ENCODE measurements at places on chromosomes 4 and X.
A peak's percentile ranks its signal among the peaks of the same experiment; 100 is the strongest.

DNA sequence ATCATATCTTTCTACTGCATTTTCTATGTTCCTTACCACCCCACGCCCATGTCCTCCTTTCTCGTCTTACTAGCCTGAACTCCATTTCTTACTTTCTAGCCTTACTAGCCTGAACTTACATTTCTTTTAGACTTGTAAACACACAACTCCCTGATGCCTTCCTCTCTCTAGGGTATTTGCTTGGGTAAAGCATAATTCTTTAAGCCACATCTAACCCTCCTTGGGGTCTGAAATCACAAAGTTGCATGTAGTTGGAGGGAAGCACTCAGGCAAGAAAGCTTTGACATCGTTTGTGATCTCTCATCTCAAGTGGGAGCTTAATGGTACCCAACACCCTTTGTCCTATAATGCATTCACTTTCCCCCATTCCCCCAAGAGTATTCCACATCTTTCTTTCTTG lies 124.4 kb downstream of the SPOCK3 start:
- DNase-seq, result no peak

GRCh38 chr4:108881190-108881589 lies 118.3 kb upstream of the ETNPPL start:
- peak; percentile 42 for DNase-seq

GRCh38 chrX:37472836-37473235 lies 98.6 kb upstream of the LANCL3 start:
- no peak for DNase-seq

GRCh38 chr4:28508636-28509035 lies 1648.0 kb downstream of the STIM2 start:
- DNase-seq, result no peak

GRCh38 chrX:22889819-22890218 lies 109.9 kb upstream of the DDX53 start:
- no peak for DNase-seq

GRCh38 chrX:46686003-46686645 lies 72.8 kb downstream of the SLC9A7 start:
- DNase-seq, result peak; percentile 41

- peak; percentile 14 for DNase-seq
Measured at GRCh38 chr4:140049849-140050637, 103.9 kb downstream of the MAML3 start.

DNA sequence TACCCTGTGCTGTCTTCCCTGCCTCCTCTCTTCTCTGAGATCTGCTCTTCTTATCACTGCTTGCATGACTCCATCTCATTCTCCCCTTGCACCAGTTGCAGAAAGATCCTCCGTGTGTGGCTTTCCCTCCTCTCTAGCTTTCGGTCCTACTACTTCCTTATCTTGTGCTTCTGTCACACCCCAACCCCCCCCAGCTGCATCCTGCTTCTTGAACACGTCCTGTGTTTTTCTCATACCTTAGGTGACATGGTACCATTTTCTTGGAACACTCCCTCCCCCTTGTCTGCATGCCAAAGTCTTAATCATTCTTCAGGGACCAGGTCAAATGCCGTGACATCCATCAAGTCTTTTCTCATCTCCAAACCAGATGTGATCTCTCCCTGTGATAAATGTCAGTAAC lies 46.4 kb downstream of the FHL1 start:
- DNase-seq, result peak; percentile 68

DNA sequence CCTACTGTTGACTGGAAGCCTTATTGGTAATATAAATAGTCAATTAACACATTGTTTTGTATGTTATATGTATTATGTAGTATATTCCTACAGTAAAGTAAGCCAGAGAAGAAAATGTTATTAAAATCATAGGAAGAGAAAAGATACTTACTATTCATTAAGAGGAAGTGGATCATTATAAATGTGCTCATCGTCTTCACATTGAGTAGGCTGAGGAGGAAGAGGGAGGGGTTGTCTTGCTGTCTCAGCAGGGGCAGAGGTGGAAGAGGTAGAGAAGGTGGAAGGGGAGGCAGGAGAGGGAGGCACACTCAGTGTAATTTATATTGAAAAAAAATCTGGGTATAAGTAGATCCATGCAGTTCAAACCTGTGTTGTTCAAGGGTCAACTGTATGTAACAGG lies 10.6 kb downstream of the CDKL5 start:
- no peak for DNase-seq

- DNase-seq, result peak; percentile 76
Measured at GRCh38 chr4:114108869-114109268, 129.4 kb upstream of the ARSJ start.

GRCh38 chr4:6915041-6916005 lies 5.7 kb downstream of the TBC1D14 start:
- no peak for DNase-seq

- peak; percentile 26 for DNase-seq
Measured at GRCh38 chr4:88573995-88574394, 18.3 kb upstream of the HERC3 start.

GRCh38 chr4:110620691-110621327 lies 2.1 kb downstream of the PITX2 start:
- no peak for DNase-seq

- peak; percentile 20 for DNase-seq
Measured at GRCh38 chr4:14254252-14254651, 626.7 kb upstream of the BOD1L1 start.

GRCh38 chr4:41877020-41877796 lies 58.0 kb upstream of the TMEM33 start:
- no peak for DNase-seq

- peak; percentile 8 for DNase-seq
Measured at GRCh38 chr4:167196344-167197012, 37.8 kb downstream of the SPOCK3 start.

GRCh38 chrX:40127052-40127451 lies 29.3 kb upstream of the BCOR start:
- peak; percentile 32 for DNase-seq

DNA sequence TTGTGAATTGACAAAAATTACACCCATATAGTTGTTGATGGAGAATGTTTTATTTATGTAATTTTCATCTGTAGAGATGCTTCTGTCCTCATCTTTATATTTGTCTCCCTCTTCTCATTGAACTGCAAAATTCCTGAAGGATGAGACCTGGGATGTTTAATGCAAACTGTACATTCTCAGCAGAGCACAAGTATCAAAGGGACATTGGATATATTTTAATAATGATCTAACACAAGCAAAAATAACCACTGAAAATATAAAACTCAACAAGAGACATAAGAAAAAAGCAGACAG lies 28.6 kb downstream of the UGDH start:
- no peak for DNase-seq

- peak; percentile 36 for DNase-seq
Measured at GRCh38 chr4:41882625-41883347, 52.4 kb upstream of the TMEM33 start.

DNA sequence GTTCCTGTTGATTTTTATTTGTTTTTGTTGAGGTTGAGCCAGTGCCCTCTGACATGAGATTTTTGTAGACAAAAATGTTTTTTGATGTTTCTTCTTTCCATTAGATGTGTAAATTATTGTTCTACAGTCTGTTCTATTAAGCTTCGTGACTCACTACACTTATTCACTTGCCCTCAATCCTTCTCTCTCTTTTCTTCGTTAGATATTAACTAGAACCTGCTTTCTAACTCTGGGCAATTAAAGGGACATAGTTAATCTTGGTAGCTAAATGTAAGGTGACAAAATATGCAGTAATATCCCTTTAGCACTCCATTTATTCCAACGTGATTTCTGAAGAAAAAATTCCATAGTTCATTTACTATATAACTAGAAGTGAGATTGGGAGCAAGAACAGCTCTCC lies 333.9 kb downstream of the PDHA2 start:
- no peak for DNase-seq

- DNase-seq, result no peak
Measured at GRCh38 chr4:111556851-111557250, 588.4 kb upstream of the FAM241A start.

DNA sequence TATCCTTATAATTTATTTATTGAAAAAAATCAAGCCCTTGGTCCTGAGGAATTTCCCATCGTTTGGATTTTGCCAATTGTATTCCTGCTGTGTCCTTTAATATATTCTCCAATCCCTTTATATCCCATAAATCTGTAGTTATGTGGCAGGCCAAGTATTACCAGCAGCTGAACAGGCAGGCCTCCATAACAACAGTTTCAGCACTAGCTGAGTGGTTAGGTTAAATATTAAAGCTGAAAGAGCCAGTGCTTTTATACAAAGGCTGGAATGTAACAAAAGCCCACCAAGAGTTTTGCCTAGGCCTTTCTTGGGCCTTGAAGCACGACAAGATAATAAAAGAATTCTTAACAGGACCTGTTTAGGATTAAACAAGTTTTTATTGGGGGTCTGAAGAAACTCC lies 366.6 kb upstream of the GALNT7 start:
- no peak for DNase-seq

GRCh38 chr4:61638591-61638990 lies 438.5 kb downstream of the ADGRL3 start:
- DNase-seq, result no peak

- DNase-seq, result no peak
Measured at GRCh38 chr4:75385106-75385505, 129.1 kb downstream of the RCHY1 start.

DNA sequence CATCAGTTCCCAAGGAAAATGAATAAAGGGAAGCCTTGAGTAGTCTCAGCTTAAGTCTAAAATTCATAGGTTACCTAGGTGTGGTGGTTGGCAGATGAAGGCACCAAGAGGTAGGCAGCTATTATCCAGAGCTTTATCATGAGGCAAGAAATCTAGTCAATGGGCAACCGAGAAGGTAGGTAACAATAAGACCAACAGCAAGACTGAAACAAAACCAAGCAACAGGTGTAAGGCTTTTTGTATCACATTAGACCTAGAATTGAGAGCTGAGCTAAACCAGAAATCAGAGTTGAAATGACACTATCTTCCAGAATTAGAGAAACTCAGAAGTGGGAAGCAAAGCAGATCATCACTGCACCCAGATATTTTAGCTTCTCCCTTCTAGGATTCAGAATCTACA lies 117.1 kb downstream of the CAMK2D start:
- DNase-seq, result no peak

- DNase-seq, result no peak
Measured at GRCh38 chrX:12997906-12998687, 23.2 kb downstream of the TMSB4X start.

DNA sequence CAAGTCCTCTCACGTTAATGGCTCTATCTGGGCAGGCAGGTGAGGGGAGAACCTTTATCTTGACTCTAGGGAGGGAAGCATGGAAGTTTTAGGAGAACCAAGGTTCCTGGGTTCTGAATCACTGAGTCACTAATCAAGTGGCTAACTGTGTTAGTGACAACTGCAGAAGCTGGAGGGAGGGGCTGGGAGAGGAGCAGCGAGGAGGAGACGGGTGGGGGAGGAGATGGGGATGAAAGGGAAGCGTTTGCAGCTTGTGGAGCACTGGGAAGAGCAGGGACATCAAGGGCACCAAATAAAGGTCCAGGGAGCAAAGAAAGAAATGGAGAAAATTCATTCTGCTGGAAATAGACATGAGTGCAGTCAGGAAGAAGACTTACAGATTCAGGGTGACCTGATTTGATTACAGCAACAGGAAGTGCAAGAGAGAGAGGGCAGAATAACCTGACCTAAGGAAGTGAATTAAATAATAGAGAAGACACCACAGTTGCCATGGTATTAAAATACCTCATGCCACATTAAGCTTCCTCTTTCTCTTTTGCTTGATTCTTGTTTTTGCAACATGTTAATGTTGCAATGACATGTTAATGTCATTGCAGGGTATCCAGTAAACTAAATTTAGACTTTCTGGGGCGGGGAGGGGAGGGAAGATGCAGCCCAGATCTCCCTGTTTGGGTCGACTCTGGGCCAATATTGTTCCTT lies 4.5 kb upstream of the SETD7 start:
- peak; percentile 46 for DNase-seq

- no peak for DNase-seq
Measured at GRCh38 chrX:143296521-143296920, 220.8 kb downstream of the SPANXN3 start.

GRCh38 chrX:6292599-6292998 lies 63.9 kb upstream of the NLGN4X start:
- DNase-seq, result no peak

GRCh38 chrX:7637066-7637465 lies 205.9 kb upstream of the VCX start:
- no peak for DNase-seq

DNA sequence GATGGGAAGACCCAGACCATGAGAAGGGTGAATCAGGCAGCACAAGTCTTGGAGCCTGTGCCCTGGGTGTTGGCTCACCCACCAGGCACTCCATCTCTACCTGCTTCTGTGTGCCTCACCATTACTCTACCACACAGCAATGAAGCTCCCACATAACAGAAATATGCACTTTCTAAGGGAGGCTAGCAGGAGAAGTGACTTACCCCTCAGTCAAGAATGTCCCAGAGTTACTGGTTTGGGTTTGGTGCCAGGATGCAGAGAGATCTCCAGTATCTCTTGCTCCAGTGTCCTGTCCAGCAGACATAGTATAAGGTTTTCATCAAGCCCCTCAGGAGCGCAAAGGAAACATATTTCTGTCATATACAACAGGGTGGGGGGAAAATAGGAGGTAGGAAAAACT lies 11.3 kb upstream of the RAB40A start:
- DNase-seq, result no peak

DNA sequence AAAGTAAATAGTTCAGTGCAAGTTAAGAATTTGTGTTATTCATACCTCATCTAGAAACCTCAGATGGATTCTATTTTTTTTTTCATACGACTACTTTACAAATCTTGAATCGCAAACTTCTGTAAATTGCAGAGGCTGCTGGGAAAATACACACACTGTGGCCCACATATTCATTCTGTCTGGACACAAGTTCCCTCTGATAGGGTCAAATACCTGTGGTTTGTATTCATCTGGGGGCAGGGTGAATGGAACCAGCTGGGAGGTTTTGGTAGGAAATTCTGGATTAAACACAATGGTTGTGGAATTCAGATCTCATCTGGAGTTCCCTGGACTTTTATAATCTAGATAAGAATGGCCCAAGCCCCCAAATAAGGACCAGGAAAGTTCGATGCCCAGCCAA lies 56.2 kb downstream of the SPATA18 start:
- DNase-seq, result no peak

DNA sequence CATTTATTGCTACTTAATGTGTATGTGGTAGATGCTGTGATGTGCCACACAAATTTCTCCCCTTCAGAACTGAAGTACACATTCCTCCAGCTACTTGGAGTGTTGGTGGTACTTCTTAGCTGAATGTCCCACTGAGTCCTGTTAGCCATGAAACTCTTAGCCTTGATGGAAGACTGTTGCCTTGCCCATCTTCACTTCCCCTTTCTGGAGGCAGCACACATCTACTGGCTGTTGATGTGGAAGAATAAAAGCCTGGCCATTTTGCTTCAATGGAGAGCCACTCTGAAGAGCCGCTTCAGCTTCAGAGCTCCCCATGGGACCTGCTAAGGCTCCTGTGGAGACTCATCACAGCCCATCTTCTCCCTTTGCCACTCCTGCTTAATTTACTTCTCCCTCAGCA lies 157.7 kb upstream of the PITX2 start:
- DNase-seq, result no peak

- DNase-seq, result no peak
Measured at GRCh38 chrX:120485315-120485637, 16.2 kb upstream of the LAMP2 start.

Measured in M059J (cell line).